ENCODE measurements at places on chromosomes 1 and 21.

GRCh38 chr1:10713614-10714013 lies 82.8 kb downstream of the CASZ1 start:
- no peak for DNase-seq

DNA sequence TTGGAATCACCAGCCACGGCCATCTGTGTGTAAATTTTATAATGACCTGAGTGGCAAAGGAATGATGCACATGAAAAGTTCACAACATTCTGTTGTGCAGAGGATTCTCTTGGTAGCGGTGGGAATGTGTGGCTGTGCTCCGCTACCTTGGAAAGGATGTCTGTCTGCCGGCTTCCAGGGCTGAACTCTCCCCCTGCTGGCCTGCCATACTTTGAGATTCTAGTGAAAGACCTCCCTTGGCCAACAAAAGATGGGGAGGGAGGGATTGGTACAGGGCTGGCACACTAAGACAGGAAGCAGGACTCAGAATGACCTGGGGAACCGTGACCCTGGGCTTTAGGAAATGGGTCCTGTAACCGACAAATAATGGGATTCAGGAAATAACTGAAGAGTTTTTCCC lies 194.5 kb upstream of the PLD5 start:
- no peak for DNase-seq

- DNase-seq = no peak
Observed at GRCh38 chr1:34982820-34983376, 2.2 kb downstream of the TMEM35B start.

- DNase-seq = peak; percentile 78
Observed at GRCh38 chr1:156160743-156161171, 7.4 kb downstream of the SEMA4A start.

GRCh38 chr1:222443566-222443965 lies 104.3 kb downstream of the HHIPL2 start:
- DNase-seq = no peak

GRCh38 chr21:37060296-37060695 lies 12.6 kb downstream of the PIGP start:
- DNase-seq = no peak

DNA sequence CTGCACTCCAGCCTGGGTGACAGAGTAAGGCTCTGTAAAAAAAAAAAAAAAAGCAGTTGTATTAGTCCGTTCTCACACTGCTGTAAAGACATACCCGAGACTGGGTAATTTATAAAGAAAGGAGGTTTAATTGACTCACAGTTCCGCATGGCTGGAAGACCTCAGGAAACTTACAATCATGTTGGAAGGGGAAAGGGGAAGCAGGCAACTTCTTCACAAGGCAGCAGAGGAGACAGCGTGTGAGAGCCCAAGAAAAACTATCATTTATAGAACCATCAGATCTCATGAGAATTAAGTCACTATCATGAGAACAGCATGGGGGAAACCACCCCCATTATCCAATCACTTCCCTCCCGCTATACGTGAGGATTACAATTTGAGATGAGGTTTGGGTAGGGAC lies 151.7 kb upstream of the NR5A2 start:
- DNase-seq = no peak

DNA sequence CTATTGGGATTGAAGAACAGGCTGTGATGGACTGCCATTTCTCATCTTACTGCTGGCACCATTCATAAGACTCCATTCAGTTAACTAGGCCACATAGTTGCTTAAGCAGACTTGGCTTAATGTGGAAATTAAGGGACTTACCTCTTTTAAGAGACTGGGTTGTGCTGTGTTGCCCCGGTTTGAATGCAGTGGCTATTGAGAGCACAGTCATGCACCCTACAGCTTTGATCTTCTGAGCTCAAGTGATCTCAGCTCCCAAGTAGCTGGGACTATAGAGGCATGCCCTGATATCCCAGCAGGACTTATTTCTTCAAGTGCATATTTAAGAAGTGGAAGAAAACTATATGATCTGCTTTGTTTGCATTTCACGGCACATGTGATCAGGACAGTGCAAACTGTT lies 181.1 kb downstream of the RASAL2 start:
- no peak for DNase-seq

GRCh38 chr1:162551969-162552683 lies 9.4 kb upstream of the UAP1 start:
- DNase-seq = no peak

DNA sequence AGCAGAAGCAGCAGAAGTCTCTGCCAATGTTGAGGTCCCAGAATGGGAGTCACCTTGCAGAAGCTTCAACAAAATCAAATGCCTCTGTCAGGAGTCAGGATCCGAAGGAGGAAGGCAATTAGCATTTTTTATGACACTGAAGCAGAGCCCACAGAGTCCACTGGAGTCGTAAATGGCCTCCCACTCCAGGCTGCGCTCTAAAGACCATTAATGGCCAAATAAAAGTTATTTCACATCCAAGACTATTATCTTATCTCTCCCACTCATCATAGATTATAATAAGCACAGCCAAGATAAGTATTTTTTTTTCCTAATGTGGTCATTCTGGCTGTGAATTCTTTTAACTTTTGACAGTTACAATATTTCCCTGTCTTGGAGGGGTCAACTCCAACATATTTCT lies 191.1 kb upstream of the C8B start:
- no peak for DNase-seq

DNA sequence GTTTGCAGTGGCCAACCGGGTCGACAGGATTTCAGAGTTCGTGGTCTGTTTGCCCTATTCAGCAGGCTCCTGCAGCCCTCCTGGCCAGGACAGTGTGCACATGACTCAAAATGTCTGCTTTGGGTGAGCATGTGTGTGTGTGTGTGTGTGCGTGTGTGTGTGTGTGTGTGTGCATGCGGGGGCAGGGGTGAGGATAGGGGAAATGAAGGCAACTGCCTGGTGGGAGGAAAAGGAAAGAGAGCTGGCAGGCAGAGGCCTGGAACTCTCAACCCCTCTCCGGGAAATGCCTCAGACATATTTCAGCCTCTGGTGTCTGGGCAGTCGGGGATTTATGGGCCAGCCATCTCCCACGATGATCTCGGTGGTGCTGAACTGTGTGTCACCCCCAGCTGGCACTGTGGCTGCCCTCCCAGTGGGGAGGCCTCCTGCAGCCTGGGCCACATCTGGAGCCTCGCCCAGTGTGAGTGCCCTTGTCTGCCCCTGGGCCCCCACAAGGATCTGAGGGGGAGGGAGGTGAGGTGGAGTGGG lies 15.2 kb downstream of the CDCP2 start:
- DNase-seq = no peak

DNA sequence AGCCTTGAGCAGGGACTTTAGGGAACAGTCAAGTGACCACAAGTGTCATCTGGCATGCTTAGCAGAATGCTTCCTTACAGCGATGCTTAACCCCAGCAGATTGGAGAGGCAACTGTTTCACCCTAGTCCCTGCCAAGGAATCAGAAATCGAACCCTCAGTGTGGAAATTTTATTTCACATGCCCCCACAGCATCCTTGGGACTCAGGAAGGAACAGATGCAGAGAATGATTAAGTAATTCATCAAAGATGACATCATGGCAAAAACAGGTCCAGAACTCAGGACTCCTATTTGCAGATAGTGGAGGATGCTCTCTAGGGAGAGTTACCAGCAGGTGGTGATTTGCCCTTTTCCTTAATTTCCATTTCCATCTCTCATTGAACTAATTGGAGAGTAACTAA lies 333.0 kb upstream of the KAZN start:
- no peak for DNase-seq

GRCh38 chr21:22762463-22762862 lies 1764.3 kb downstream of the NCAM2 start:
- DNase-seq = no peak

DNA sequence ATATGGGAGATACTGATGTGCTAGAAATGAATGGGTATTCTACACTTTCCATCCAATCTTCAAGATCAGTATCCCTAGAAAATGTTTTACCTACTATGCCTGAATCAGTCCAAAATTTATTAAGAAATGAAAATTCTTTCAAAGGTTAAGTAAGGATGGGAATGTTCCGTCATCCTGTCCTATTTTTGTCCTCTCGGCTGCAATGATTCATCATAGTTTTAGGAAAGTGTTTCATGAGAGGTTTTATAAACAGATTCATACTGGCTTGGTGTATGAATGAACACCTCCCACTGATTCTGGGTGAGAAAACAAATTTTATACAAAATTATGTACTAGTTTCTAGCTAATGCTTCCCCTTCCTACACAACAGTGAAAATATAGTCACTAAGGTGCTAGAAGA lies 504.6 kb upstream of the NR5A2 start:
- DNase-seq = no peak

- DNase-seq = no peak
Observed at GRCh38 chr1:1115136-1115785, 628 bp downstream of the C1orf159 start.

GRCh38 chr1:218156595-218156994 lies 128.5 kb upstream of the RRP15 start:
- DNase-seq = no peak

GRCh38 chr1:77927414-77927813 lies 39.0 kb downstream of the NEXN start:
- no peak for DNase-seq

- no peak for DNase-seq
Observed at GRCh38 chr1:173403996-173404395, 73.1 kb upstream of the PRDX6 start.

DNA sequence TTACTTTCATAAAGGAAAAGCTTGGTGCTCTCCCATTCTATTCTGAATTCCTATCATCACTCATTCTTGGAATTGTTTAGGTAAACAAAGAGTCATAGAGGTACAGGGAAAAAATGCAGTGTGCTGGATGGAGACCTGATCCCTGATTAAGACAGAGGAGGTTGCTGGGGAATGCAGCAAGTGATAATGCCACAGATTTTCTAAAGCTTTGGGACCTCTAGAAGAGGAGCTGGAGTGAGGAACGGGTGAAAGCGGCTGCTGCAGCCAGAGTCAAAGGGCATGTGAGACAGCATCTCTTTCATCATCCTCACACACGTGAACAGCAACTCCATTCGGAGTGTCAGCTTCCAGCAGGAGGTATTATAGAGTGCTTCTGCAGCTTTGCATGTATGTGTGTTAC lies 54.9 kb upstream of the DIPK1A start:
- DNase-seq = no peak

GRCh38 chr1:6300342-6301048 lies 39.6 kb upstream of the GPR153 start:
- DNase-seq = no peak

GRCh38 chr1:172818841-172819527 lies 160.1 kb downstream of the FASLG start:
- DNase-seq = peak; percentile 36

DNA sequence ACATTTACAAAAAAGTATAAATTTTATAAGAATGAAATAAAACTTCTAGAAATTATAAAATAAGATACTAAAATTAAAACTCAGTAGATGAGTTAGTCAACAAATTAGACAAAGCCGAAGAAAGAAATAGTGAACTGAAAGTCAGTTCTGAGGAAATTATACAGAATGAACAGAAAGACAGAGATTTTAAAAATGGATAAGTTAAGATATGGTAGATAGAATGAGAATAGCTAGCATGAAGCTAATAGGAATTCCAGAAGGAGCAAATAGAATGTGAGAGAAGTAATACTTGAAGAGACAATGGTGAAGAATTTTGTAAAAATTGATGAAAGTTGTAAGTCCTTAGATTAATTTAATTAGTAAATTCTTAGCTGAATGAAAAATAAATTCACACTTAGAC lies 430.4 kb upstream of the RUNX1 start:
- DNase-seq = no peak

DNA sequence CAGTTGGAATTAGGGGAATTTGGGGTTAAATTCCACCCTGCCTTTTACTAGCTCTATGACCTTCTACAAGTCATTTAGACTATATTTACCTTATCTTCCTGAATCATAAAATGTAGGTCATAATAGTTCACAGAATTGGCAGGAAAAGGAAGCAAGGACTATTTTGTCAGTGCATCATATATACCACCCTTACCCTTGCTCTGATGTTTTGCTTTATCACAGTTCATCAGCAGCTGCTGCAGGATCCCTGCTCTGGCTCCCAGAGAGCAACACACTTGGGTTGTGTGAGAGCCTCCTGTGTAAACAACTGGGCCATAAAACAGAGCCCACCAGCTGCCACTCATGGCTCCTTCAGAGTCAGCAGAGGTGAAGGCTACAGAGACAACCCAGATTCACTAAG lies 631.6 kb upstream of the CAMK1G start:
- DNase-seq = no peak

DNA sequence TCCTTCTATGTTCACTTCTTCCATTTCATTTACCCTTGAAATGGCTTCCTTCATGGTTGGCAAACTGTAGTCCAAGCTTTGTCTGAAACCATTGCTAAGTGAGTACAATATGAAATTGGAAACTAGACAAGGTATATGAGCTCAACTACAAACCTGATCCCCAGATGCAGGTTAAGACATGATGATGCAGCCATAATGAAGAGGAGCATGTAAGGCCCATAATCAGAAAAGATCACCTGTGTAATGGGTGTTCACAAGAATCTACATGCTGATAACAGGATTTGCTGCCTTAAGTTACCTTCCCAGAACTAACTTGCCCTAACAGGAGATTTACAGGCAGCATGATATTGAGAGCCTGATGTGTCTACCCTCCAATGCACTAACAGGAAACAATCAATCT lies 153.9 kb downstream of the KCNH1 start:
- no peak for DNase-seq

DNA sequence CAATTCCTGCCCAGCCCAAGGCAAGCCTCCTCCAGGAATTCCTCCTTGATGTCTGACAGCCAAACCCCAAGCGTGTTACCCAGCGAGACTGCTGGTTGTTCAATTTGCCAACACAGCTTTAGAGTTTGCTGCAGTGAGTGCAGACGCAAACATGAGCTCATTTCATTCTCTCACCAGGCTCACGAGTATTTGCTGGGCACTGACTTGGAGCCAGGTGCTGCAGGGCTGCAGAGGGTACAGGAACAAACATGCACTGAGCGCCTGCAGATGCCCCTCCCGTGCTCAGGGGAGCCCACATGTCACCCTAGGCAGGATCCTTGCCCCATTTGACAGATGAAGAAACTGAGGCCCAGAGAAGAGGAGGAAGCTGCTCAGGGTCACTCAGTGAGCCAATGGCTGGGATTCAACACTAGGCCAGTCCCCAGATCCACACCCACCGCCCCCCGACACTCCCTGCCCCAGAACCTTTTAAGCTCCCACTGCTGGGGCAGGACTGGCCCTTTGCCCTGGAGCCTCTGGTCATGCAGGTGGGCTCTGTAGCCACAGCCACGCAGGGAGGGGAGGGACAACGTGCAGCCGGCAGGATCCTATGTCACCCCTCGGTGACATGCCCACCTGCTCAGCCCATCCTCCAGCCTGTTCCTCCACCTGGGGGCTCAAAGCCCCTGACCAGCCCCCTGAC lies 363.7 kb downstream of the MATN1 start:
- DNase-seq = no peak

DNA sequence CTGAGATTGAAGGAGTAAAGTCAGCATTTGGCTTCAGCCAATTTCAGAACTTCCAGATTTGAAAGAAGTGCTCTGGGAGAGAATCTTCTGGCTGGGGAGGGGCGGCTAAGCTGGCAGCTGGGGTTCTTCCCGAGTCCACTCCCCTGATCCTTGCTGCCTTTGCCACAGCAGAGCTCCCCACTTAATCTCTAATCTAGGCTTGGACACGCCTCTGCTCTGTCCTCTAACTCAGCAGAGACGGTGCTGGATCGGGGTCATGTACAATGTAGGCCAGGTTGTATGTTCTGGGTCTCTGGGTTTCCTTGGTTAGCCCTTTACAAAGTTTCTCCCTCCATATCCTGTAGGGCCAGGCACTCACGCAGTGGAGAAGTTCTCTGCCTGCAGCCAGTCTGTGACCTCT lies 10.1 kb upstream of the GSTM3 start:
- DNase-seq = no peak

- no peak for DNase-seq
Observed at GRCh38 chr1:24914226-24915069, 15.6 kb downstream of the RUNX3 start.
